ENCODE measurements at places on chromosomes 6 and 20. TPM values are rescaled to one million over a fixed set of nuclear protein-coding genes. Genes with fewer than 3 reads are reported as not detected.

The SIM1 gene
- total RNA-seq: not detected

The PTK6 gene
- not detected for total RNA-seq

The STXBP5 gene
- total RNA-seq: 11.5 TPM

The TMEM151B gene
- not detected for total RNA-seq

The PRSS35 gene
- not detected for total RNA-seq

The SMIM29 gene
- 13.3 TPM for total RNA-seq

The C6orf15 gene
- not detected for total RNA-seq

The CGA gene
- total RNA-seq: not detected

- DNase-seq: no peak
These were observed 67.1 kb upstream of the ZNFX1 start for GRCh38 chr20:49344975-49345374.

DNA sequence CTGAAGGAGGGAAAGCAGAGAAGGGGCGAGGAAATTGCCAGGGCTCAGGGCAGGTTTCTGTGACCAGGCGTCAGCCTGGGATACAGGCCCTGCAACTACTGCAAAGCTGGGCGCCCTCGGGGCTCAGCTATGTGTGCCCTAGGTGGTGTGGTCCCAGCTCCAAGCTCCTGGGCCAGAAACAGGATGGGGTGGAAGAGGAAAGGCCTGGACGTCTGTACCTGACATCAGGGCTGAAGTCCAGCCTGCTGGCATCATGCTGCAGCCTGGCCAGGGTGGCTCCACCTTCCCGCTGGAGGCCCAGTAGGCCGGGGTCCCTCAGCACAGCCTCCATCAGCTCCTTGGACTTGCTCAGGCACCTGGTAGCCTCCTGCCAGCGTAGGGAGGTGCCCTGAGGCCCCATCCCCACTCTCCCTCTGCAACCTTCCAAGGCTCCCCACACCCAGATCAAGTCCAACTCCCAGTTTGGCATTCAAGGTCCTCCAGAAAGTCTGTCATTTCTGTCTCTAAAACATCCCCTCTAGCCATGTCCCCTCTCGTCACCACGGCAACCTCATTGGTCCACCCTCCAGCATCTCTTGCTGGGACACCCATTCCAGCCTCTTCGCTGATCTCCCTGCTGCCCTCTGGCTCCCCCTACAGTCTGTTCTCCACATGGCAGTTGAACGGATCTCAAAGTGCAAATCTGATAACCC lies 38.2 kb downstream of the KIAA1755 start:
- DNase-seq: peak; percentile 75

DNA sequence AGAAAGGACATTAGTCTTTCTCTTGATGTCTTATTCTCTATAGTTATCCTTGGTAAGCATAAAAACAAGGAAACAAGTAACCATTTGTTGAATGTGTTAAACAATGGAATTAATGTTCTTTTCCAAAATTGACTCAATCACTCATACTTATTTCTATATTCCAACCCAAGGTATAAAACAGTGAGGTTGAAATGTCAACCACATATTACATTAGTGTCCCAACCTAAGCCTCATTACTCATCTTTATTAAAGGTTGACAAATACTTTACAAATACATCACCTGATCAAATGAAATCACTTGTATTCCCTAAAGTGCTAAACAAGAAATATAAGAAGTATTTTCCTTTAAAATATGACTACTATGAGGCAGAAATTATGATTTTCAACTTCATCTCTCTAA lies 100.5 kb downstream of the ASCC3 start:
- no peak for DNase-seq

DNA sequence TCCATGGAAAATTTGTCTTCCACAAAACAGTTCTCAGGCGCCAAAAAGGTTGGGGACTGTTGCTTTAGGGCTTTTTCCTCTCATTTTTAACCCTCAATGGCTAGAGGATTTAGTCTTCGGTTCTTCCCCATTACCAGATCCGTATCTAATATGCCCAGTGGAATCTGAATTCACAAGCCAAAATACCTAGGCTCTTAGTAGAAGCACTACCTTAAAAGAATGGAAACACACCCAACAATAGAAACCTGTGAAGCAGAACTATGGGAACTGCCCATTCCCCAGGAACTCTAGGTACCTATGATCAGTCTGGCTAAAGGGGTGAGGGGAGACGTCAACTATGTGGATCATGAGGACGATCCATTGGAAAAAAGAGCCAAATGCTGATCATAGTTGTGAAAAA lies 3.1 kb downstream of the TREML4 start:
- no peak for DNase-seq

DNA sequence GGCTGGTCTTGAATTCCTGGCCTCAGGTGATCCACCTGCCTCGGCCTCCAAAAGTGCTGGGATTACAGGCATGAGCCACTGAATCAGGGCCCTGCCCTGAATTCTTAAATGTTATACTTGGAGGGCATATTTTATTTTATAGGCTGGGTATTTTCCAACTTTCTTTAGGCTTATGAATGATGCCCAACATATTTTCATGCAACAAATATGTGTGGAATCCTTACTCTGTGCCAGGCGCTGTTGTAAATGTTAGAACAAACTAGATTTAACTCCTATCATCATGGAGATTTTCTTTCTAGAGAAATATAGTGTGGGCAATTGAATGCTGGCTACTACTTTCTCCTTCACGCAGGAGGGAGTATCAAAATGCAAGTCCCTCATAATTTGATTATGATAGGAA lies 71.2 kb downstream of the SAMD5 start:
- no peak for DNase-seq

- peak; percentile 89 for DNase-seq
These were observed 31.0 kb downstream of the IRF4 start for GRCh38 chr6:422433-423054.

DNA sequence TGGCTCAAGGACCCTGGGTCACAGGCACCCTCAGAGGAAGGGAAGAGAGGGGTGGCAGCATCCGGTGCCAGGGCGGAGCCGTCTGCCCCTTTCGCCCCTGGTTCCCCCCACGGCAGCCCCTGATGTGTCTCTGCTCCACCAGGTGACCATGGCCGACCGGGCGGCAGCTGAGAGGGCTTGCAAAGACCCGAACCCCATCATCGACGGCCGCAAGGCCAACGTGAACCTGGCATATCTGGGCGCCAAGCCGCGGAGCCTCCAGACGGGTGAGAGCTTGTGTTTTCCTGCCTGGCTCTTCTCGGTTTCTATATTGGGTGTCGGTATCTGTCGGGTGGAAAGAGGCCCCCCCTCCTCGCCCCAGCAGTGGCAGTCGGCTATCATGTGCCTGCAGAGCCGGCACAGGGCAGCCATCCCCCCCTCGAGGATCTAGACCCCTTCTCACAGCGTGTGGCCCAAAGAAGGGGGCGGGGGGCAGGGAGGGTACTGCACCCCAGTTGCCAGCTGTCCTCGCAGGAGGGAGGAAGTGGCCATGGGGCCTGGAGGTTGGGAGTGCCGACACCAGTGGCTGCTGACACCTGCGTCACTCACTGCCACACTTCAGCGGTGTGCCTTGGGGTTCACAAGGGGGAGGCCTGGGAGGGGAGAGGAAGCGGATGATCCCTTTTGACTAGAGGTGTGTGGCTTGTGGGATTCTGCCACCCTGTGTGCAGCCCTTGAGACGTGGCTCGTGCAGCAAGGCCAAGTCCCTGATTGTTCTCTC lies 1.5 kb downstream of the RBM38 start:
- DNase-seq: peak; percentile 88

- peak; percentile 73 for DNase-seq
These were observed at the start of gene UNC5CL for GRCh38 chr6:41039060-41039998. Gene UNC5CL (minus strand): TSS chr6:41039221. CDS start chr6:41035074, 4,147 bp downstream.

DNA sequence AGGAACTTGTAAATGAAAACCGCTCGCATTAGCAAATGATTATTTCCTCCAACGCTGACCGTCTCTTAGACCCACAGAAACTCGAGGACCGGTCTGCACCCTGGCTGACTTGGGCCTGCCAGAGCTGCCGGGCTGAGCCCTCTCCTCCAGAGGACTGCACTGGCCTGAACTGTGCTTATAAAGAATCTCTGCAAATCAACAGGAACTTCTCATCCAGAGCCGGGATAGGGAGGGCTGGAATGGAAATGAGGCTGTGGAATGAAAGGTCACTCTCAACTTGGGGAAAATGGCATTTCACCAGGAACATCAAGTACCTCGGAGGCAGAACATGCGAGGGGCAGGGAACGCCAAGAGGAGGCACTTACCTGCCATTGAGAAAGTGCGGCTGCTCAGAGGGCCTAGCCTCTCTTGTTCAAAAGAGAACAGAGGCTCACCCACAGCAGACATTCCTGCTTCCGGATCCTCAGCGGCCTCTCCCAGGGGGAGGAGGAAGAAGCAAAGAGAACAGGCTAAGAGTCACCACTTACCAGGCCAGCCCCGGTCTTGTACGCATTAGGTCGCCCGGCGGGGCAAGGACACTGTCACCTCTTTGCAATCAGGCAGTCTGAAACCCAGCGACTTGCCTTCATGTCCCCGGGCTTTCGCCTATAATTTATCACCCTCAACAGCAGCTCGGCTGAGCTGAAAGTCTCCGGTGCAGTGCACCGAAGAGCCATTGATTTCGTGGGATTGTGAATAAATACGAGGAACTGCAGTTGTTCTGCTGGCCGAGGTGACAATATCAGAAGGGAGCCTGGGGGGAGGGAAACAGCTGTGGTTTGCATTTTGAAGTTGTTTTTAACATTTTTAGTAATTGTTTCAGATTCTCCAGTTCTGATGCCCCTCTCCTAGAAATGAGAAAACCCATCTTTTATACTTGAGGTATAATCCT lies 37.6 kb downstream of the ZMYND8 start:
- peak; percentile 69 for DNase-seq

GRCh38 chr6:33213166-33213988 lies 5.1 kb downstream of the RING1 start:
- DNase-seq: peak; percentile 54

GRCh38 chr6:150345781-150346180 lies 23.0 kb upstream of the IYD start:
- no peak for DNase-seq

DNA sequence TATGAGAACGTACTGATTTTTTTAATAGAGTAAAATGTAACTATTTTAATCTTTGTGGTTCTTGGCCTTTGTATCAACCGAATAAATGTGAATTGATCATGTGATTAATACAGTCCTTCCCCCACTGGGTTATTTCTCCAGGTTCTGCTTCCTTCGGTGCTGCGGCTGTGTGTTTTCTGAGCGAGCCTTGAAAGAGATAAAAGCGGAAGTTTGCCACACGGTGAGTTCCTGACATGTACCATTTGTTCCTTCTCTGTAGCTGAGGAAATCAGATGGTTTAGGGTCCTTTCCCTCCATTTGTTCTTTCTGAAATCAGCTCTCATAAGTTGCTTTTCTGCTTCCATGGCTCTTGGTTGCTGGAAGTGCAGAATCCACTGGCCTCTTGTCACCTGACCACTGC lies 15.5 kb downstream of the RTF2 start:
- no peak for DNase-seq

DNA sequence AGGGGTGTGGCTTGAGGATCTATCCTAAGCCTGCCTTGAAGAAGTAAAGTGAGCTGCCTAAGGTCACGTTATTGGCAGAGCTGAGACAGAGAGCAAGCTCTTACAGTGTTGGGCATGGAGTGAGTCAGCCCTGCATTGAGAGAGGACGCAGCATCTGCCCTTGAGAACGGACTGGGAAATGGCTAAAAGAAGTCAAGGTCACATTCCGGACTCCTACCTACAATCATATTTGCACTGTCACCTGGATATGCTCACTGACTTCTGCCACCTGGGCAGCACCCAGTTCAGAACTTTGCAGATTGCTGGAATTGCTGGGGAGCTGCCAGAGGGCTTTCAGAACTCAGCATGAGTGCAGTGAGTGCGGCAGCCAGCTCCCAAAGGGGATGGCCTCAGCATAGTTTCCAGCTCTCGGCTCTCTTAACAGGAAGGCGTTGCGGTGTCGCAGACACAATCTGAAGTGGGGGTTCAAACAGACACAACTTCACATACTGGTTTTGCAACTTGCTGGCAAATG lies 199.3 kb upstream of the SGK1 start:
- DNase-seq: no peak

DNA sequence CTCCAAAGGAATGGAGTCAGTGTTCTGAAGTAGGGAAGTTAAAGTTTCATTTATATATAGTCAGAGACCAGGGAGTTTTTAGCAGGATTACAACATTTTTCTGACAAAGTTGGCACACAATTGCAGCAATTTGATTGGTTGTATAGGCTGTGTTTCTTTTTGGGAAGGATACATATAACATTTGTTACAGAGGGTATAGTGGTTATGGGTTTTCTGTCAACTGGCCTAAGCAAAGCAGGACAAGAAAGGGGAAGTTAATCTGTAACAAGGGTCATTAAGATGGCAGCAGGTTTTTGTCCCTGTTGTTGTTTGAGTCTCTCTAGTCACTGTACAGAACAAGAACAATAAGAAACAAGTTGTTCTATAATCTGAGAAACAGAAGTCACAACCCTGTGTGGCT lies 41.4 kb downstream of the TPD52L1 start:
- no peak for DNase-seq

- DNase-seq: no peak
These were observed 116.2 kb upstream of the JAG1 start for GRCh38 chr20:10790013-10790412.

DNA sequence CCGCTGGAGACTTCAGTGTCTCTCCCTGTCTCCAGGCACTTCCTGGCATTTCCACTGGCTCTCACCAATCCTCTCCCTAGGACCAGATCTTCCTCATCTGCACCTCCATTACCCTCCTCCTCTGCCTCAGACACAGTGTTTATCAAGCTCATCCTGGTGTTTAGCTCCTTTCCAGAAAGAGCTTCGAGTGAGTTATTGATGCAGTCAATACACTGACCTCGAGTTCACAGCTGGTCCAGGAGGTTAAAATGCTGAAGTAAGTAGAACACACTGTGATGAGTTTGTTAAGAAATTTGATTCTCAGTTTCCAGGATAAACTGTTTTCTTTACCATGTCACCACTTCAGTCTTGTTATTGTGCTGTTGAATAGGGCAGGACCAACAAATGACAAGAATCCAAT lies 42.1 kb upstream of the ARMC2 start:
- no peak for DNase-seq

GRCh38 chr6:12815884-12816600 lies 99.5 kb downstream of the PHACTR1 start:
- DNase-seq: no peak

GRCh38 chr6:130239755-130240154 lies 17.0 kb upstream of the SAMD3 start:
- DNase-seq: no peak

DNA sequence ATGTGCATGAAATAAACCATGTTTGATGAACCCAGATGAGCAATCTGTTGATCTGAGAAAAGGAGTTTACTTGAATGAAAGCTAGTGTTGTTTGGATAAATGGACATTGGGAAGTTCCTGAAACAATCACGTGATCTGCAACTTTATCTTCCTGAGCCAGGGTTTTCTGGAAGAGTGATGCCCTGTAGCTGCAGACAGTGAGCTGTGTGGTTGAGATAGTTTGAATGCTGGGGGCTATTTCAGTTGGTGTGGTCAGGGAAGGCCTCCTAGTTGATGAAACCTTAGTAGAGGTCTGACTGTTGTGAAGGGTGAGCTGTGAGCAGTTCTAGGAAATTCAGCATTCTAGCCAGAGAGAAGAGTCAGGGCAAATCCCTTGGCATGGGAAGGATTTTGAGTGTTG lies 643.7 kb downstream of the UTRN start:
- no peak for DNase-seq
